SW480 (cell line): ENCODE measurements at places on chromosomes 13 and 19.

DNA sequence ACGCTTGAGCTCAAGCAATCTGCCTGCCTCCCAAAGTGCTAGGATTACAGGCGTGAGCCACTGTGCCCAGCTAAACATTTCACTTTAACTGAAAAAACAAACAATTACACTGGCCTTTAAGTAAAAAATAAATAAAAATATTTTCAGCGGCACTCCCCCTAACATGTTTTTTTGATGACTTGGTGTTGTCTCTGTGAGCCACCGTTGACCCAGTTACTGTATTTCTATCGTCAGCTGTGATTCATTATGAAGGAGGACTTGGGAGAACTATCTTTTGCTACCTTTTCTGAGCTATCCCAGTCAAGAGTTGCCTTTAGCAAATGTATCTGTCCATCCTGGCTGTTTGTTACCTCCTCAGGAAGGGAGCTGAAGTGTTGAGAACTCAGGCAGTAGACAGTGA is 18.5 kb upstream of the C19orf33 start:
- no peak for DNase-seq

DNA sequence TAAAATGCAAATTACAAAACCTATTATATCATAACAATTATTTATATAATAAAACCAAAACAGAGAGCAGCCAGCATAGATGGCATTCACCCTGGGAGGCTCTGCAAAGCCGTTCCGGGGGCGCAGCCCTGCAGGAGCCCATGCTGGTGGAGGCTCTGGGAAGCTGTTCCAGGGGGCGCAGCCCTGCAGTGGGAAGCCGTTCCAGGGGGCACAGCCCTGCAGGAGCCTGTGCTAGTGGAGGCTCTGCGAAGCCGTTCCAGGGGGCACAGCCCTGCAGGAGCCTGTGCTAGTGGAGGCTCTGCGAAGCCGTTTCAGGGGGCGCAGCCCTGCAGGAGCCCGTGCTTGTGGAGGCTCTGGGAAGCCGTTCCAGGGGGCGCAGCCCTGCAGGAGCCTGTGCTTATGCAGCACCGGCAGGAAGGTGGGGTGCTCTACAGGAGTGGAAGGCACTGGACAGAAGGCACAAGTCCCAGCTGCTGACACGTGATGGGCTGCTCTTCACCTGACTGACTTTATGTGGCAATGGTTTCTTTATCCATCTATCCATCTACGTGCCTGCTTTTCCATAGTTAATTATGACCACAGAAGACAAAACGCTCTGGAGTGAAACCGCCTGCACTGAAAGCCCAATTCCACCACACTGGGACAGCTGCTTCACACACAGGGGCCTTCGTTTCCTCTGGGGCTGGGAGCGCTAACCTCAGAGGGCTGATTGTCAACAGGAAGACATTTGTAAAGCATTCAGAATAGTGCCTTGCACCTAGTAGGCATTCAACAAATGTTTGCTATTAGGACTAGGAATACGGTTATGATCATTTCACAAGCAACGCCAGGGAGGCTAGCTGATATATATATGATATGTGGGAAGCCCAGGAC is 23.7 kb downstream of the PCID2 start:
- no peak for DNase-seq

GRCh38 chr13:88086577-88086976 is 415.4 kb downstream of the SLITRK5 start:
- no peak for DNase-seq

DNA sequence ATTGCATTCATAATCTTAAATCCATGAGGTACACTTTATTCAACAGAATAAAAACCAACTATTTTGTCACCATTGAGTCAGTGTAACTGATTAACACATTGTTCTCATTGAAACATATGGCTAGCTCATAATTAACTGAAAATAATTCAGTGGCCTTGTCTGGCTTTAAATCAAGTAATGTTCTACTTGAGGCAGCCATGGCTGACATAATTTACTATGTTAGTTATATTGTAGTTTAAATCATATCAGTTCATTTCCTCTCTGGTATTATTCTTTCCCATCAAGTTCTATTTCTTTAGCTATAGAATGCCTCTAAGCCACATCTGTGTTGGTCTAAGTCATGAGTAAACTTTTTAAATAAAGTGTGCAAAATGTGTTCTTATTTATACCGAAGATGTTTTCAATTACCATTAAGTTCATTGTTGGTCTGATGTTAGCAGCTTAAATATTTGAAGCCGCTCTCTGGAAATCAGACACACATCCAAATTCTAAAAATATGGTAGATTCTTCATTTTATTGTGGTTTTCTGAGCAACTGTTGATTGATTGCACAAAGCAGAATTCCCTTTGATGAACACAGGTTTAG is 393.7 kb downstream of the GPC6 start:
- no peak for DNase-seq

DNA sequence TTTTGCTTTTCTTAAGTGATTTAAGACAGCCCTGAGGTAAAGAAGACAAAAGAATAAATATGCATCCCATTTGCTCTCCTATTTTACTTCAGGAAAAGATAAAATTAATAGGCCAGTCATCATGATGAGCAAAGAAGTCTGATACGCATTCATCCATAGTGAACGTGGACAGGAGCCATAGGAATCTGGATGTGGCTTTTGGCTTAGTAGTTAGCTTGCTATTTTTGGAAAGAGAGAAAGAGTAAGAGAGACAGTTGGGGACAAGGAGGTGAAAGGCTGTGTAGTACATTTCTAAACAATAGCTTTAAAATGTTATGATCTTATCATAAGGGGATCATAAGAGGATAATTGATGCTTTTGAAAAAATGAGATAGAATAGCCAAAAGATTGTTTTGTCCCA is 545.2 kb downstream of the IRS2 start:
- no peak for DNase-seq

DNA sequence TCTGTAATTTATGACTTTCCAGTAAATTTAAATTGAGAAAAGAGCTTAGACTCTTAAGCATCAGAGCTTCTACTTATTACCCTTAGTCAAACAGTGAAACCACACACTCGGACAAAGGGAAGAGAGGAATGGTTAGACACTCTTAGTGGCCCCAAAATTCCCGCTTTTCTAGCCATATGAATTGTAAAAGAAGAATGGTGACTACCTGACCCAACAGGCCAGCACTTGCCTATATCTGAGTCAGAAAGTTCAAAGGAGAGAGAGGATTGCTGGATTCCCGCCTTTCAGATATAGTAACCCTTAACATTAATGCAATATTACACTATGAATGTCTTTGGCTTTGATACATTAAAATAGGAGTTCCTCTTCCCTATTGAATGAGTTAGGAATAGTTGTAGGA is 317.3 kb downstream of the PCDH17 start:
- DNase-seq = no peak
